ENCODE measurements at places on chromosomes 7 and 10.

GRCh38 chr10:22911889-22912762 lies 15.7 kb upstream of the ARMC3 start:
- DNase-seq = no peak

DNA sequence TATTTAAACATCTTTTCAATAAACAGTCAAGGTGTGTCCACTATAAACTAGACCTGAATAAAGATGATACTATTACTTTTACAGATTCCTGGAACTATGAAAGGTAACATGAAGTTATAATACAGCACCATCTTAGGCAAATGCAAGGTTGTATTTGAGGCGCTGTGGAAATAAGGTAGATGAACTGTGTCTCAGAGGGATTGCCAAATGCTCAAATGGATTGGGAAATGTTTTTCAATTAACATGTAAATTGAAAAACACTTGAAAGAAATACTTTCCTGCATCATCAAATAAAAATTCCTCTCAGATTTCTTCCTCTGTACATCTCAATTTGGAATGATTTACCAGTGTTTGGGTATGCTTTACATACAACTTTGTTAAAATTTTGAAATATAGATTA lies 139.4 kb downstream of the DKK1 start:
- no peak for DNase-seq

- DNase-seq = peak; percentile 66
Observed at GRCh38 chr7:155190688-155191087, 107.0 kb upstream of the INSIG1 start.

- DNase-seq = no peak
Observed at GRCh38 chr7:132424821-132425724, 151.2 kb downstream of the PLXNA4 start.

DNA sequence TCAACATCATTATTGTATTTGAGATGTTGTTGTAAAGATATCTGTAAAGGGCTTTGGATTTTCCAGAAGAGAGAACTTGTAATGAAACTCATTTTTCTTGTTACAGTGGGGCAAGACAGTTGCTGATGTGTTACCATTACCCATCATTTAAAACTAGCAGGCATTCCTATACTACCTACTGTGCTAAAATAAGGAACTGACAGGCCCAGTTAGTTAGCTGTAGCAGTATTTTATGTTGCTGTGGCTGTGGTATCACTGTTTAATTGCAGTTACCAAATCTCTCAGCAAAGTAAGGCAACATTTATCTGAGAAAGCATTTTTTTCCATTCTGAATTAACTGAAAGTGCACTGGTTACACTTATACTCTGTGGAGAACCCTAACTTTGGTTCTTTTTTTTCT lies 9.9 kb downstream of the ST7 start:
- DNase-seq = no peak

DNA sequence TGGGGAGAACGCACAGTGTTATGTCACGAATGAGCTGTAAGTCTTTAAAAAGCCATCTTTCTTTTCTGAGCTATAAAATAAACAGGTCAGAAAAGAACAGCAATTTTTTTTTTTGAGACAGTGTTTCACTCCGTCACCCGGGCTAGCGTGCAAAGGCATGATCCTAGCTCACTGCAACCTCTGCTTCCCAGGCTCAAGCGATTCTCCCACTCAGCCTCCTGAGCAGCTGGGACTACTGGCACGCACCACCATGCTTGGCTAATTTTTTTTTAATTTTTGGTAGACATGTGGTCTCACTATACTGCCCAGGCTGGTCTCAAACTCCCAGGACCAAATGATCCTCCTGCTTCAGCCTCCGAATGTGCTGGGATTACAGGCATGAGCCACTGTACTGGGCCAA lies 58.6 kb downstream of the PPP1R3C start:
- no peak for DNase-seq

DNA sequence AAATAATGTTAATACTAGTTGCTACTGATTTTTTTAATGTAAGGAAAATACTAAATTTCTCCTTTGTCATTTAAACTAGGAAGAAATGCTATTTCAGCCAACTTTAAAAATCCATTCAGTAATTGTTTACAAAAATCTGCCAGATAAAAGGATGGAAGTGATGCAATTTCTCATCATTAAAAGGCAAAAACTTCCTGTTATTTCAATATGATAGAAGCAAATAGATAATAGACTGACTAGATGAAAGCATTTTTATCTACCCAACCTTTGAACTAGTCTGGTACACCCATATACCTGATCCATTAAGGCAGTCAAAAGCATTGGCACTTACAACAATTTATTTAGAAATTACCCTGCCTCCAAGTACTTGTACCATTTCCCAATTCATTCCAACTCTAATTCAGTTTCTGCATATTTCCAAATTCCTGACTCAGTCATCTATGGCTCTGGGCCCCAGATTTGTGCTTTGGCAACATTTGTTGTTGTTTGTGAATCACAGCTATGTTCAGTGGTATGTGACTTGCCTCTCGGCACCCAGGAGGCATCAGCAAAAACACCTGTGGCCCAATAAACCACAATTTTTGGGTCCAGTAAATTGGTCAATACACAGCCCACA lies 482.6 kb upstream of the SEMA3A start:
- DNase-seq = no peak

GRCh38 chr10:1120801-1121211 lies 64.6 kb downstream of the WDR37 start:
- no peak for DNase-seq

GRCh38 chr10:49766484-49766883 lies 4.4 kb upstream of the OGDHL start:
- DNase-seq = no peak

GRCh38 chr7:42982604-42983115 lies 50.5 kb downstream of the MRPL32 start:
- DNase-seq = no peak

- no peak for DNase-seq
Observed at GRCh38 chr10:98410759-98411158, 4.2 kb downstream of the PYROXD2 start.

DNA sequence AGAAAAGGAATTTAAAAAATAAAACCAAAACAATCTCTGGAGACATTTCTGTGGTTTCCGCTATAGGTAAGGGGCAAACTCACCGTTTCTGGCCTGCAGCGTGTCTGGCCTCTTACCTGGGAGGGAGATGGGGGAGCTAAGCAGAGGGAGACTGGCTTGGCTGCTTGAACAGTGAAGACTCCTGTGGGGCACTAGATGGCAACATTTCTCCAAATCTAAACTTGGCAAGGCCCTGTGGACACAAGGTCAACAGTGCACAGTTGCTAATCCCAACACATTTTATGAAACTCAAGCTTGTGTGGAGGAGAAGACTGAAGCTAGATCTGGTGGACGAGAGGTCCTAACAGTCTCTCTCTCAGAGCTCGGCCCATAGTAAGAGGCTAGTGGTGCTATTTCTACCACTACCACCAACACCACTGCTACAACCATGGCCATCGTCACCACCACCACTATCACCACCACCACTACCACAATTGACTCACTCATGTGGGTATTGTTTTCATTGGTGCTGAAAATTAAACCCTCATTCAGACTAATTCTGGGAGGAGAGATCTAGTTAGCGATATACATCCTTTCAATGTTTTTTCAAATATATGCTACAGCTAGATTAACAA lies 28.4 kb upstream of the CDHR3 start:
- no peak for DNase-seq

GRCh38 chr7:44489955-44490350 lies 505 bp downstream of the NUDCD3 start:
- no peak for DNase-seq

- no peak for DNase-seq
Observed at GRCh38 chr7:113289140-113289740, 170.9 kb upstream of the SMIM30 start.

- no peak for DNase-seq
Observed at GRCh38 chr7:54338319-54338718, 203.9 kb upstream of the VSTM2A start.

GRCh38 chr10:60446851-60447250 lies 57.2 kb upstream of the ANK3 start:
- no peak for DNase-seq

DNA sequence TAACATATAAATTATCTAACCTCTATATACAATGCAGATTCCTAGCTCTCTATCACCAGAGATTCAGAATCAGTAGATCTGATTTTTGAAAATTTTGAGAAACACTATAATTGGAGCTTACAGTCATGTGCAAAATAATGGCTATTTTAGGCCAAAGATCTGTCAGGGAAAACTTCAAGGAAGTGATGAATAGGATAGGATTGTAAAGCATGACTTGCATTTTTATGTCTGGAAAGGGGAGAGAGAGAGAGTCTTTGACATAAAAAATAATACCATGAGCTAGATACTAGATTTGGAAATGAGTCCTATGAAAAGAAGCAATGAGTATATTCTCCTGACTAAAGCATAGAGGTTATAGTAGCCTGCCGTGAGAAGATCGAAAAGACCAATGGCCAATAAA lies 181.1 kb downstream of the SDHAF3 start:
- DNase-seq = no peak

GRCh38 chr7:16398146-16399017 lies 23.0 kb downstream of the CRPPA start:
- no peak for DNase-seq

DNA sequence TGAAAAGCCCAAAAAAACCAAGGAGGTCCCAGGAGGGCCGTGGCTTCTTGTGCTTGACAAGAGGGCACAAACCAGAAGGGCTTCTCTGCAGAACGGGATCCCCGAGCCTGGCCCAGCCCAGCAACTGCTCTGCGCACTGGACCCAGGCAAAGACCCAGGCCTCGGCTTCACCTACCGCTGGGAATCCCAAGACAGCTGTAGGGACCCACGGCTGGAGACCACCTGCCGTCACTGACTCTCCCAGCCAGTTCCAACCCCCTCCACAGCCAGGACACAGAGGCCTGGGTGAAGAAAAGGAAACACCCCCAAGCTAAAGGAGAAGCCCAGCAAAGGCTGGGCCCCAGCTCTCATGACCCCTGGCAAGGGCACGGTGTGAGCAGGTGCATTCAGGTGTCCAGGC lies 24.3 kb downstream of the PDGFA start:
- DNase-seq = no peak

GRCh38 chr10:127456122-127456521 lies 93.0 kb upstream of the NPS start:
- no peak for DNase-seq

DNA sequence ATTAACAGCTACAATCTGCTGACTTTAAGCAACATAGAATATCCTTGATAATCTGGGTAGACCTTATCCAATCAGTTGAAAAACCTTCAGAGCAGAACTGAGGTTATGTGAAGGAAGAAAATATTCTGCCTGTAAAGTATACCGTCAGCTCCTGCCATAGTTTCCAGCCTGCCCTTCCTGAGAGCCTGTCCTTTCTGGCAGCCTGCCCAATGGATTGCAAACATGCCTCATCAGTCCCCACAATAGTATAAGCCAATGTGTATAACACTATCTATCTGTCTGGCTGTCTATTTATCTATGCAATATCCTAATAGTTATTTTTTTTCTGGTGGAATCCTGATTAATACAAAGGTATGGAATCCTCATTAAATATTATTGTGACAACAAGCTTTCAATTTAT lies 489.2 kb upstream of the KCND2 start:
- no peak for DNase-seq

DNA sequence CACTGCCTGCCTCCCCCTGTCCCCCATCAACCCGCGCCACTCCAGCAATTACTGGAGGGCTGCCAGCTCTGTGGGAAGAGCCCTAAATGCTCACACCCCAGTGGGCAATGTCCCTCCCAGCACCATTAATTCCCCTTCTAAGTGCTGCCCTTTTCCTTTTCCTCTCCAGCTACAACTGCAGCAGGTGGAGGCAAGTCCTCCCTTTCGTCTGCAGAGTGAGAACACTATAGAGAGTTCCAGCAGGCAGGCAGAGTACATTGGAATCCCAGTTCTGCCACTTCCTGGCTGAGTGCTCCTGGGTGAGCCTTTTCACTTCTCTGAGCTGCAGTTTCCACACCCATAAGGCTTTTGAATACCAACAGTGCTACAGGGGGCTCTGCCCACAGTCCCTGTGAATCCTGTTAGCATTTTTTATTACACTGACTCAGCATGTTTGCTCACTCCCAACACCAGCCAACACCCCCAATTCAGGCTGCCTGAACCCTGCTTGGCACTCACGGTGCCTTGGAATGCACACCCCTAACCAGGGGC lies 447.0 kb downstream of the GRID1 start:
- no peak for DNase-seq

DNA sequence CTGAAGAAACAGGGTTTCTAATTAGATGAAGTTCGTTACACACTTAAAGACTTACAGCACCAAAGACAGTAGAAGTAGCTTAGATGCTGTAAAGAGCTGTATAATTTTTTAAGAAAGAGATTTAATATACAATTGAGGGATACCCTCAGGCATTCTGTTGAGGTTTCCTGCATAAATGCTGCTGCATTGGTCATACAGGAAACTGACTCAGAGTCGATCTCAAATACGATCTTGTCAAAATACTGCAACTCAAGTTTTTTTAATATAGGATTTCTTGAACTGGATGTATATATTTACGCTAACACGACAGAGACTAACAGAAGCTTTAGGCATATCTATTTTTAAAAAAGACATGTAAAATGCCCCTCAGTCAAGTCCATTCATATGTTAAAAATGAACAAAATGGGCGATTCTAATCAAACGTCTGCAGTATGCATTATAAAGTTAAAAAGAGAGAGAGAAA lies 2.4 kb upstream of the ARID5B start:
- DNase-seq = no peak

DNA sequence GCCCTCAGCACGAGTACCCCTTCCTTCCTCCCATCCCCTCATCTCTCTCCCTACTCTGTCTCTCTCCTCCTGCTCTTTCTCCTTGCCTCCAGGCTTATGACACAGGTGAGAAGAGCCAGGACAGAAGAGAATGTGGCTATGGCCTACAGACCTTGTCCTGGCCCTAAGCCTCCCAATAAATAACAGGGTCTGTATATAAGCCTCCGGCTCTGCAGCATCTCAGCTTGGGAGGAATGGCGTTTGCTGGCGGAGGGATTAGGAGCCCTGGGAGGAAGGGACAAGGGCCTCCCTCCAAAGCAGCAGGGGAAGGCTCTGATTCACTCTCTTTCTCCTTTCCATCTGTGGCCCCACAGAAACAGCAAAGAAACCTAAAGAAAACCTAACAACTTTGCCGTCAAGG lies 45.8 kb downstream of the COL13A1 start:
- DNase-seq = no peak

- no peak for DNase-seq
Observed at GRCh38 chr10:67539312-67539711, 156.7 kb downstream of the CTNNA3 start.

DNA sequence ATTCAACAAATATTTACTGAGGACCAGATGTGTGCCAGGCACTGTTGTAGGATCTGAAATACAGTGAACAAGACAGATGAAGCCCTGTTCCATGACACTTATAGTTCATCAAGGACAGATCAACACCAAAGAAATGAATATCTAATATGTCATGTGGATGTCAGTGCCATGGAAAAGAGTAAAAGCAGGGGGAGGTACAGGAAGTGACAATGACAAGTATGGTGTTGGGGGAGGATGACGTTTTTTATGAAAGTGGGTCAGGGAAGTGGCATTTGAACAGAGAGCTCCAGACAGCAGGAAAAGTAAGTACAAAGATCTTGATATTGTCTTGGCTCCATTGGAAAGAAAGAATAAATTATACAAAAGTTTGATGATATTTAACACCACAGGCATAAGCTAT lies 7.0 kb upstream of the SFMBT2 start:
- no peak for DNase-seq

GRCh38 chr7:140027858-140028257 lies 34.9 kb downstream of the PARP12 start:
- DNase-seq = no peak

Data from activated T-cell treated with anti-CD3 and anti-CD28 coated beads for 24 hours (primary cell).